ENCODE measurements at places on chromosomes 3 and 15.

DNA sequence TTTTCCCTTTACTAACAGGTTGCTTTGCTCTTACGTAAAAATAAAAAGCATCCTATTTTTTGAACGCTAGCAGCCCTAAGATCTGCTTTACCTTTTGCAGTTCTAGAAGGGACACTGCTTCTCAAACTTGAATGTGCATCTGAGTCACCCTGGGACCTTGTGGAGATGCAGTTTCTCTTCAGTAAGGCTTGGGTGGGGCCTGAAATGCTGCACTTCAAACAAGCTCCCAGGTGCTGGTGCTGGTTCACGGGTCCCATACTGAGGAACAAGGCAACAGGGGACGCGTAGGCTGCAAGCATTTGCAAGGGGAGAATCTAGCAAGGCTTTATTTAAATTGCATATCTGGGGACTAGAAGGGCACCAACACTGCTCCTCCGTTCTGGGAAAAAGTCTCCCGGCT lies 30.0 kb downstream of the MB21D2 start:
- DNase-seq, result no peak

DNA sequence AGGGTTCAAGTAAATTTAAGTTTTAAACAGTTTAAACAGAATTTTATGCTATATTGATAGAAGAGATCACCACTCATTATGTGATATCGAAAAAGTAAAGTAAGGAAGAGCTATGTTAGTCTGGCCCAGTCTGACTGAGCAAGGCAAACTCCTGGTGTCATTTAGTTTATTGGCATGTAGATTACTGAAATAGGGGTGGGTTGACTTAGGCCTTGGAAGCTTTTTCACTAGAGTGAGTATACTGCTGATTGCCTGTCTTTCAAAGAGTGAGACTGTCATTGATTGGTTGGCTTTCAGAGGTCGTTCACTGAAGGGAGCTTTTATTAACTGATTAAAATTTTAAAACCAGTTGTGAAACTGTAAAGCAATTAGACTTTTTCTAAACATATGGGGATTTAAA lies 294.5 kb downstream of the NAALADL2 start:
- no peak for DNase-seq

GRCh38 chr15:99744142-99744541 lies 10.9 kb upstream of the LYSMD4 start:
- no peak for DNase-seq

- DNase-seq, result no peak
Observed at GRCh38 chr15:85495096-85495495, 114.7 kb downstream of the AKAP13 start.

DNA sequence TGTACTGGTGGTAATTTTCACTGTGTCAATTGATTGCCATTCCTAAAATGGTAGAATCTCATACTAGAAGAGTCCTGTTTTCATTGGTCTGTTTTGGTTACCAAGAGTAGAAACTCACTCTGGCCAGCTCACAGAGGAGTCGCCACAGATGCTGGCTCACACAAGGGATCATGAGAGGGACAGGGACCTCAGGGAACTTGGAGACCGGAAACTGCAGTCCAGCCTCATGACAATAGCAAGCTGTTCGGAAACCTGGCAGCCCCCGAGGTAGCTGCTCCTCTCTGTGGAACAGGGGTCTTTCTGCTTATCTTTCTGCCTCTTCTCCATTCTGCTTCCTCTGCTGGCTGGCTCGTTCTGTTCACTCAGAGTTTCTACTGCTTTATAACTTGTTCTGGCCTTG lies 192.9 kb downstream of the PLCL2 start:
- DNase-seq, result no peak

GRCh38 chr3:171416666-171417065 lies 43.5 kb downstream of the TNIK start:
- no peak for DNase-seq

- no peak for DNase-seq
Observed at GRCh38 chr3:55014906-55015305, 87.0 kb upstream of the LRTM1 start.

GRCh38 chr3:45123030-45123429 lies 23.1 kb downstream of the CDCP1 start:
- no peak for DNase-seq
